ENCODE measurements at places on chromosomes 5 and 9. TPM values are rescaled to one million over a fixed set of nuclear protein-coding genes. Genes with fewer than 3 reads are reported as not detected.

GALNT12 gene
- 4.3 TPM for total RNA-seq

MTX3 gene
- 6.2 TPM for total RNA-seq

GDNF gene
- total RNA-seq, result not detected

ENHO gene
- total RNA-seq, result 2.0 TPM

LCP2 gene
- not detected for total RNA-seq

Measured in A549 treated with GW870086 at 1 μM for 4 hours (cell line).